Dorsolateral prefrontal cortex (tissue), 122 donors: ENCODE measurements at places on chromosomes 6 and 20.
A peak's percentile ranks its signal among the peaks of the same experiment; 100 is the strongest.

DNA sequence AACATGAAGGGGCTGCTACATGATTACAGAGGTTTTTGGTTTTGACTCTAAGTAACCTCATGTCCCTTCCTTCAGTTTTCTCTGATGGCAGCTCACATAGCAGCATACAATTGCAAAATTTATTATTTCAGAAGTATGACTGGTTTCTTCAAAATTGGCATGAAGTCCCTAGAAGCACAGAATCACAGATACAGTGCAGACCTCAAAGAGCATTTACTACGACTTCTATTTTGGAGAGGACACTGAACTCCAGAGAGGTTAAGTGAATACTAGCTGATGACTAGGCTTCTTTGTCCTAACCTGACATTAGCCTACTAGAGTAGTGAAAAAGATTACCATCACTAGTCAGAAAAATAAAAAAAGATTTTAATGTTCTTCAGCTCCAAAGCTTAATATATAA is 664.3 kb downstream of the RFPL4B start:
- DNase-seq = no peak

- DNase-seq = no peak
Measured at GRCh38 chr20:856361-856775, 22.9 kb downstream of the FAM110A start.

DNA sequence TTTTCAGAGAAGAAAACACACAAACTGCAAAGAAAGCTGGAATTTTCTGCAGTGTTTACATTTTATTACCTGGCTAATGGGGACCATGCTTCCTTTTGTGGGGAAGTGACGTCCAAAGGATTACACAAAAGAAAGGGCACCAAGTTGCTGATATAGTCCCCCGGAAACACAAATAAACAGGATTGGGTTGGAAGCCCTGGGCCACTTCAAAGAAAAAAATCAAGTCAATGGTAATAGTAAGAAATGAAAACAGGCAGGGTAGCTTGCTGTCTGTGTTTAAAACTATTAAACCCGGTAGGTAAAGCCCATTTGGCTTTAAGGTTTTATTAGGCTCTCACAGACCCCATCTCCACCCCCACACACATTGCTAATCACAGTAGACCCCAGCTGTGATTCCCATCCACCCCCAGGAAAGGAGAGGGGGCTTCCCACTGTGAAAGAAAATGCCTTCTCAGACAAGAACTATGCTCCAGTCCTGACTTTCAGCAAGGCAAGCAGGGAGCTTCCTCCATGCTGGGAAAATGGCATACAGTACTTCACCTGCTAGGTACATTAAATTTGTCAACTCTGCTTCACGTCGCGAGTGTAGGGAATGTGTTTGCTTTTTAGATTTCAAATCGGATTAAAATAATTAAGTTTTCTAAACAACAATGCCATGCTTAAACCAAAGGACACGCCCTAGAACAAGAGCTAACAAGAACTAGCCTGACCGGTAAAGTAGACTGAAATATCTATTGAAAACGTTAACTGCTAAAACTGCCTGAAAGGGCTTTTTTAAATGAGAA is 1.1 kb downstream of the PERP start:
- DNase-seq = no peak

DNA sequence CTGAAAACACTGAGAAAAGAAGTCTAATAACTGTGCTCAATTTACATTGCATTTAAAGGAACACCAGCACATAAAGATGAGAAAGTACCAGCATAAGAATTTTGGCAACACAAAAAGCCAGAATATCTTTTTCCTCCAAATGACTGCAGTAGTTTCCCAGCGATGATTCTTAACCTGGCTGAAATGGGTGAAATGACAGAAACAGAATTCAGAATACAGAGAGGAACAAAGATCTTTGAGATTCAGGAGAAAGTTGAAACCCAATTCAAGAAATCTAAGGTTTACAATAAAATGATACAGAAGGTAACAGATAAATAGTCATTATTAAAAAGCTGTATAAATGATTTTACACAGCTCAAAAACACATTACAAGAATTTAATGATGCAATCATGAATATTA is 197.0 kb upstream of the EYS start:
- DNase-seq = no peak

GRCh38 chr6:43886067-43886461 is 116.1 kb downstream of the VEGFA start:
- DNase-seq = no peak

DNA sequence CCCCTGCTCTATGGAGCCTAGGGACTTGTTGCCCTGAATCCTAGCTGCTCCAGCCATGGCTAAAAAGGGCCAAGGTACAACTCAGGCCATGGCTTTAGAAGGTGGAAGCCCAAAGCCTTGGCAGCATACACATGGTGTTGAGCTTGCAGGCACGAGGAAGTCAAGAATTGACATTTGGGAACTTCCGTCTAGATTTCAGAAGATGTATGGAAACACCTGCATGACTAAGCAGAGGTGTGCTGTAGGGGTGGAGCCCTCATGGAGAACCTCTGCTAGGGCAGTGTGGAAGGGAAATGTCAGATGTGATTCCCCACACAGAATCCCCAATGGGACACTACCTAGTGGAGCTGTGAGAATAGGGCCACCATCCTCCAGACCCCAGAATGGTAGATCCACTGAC is 95.1 kb upstream of the TMEM170B start:
- no peak for DNase-seq

DNA sequence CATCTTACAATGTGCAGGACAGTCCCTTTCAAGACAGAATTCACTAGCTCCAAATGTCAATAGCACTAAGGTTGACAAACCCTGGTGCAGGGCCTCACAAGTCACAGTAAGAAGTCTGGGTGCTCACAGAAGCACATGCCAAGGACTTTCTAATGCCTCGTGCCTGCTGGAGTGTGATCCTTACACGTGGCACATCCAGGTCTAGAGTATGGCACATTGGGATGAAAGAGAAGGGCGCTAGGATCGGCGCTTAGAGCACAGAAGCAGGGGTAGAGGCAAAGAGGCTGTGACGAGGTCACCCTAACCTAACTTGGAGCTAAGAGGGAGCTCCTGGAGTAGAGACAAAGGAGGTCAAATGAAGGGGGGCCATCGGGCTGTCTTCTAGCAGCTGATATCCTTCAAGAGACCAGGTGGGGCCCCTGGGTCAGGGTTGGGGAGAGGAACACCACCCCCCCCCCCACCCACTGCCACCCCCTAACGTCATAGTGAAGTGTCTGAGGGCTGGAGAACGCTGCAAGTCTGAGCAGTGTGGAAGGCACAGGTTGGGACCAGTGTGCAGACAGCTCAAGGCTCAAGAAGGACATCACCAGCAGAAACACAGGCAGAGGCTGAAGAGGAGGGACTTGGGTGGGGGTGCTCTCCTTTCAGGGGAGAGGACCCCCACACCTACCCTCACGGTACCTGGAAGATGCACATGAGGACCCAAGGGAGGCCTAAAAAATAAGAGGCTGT is 97.8 kb upstream of the MRPS10 start:
- DNase-seq = no peak

DNA sequence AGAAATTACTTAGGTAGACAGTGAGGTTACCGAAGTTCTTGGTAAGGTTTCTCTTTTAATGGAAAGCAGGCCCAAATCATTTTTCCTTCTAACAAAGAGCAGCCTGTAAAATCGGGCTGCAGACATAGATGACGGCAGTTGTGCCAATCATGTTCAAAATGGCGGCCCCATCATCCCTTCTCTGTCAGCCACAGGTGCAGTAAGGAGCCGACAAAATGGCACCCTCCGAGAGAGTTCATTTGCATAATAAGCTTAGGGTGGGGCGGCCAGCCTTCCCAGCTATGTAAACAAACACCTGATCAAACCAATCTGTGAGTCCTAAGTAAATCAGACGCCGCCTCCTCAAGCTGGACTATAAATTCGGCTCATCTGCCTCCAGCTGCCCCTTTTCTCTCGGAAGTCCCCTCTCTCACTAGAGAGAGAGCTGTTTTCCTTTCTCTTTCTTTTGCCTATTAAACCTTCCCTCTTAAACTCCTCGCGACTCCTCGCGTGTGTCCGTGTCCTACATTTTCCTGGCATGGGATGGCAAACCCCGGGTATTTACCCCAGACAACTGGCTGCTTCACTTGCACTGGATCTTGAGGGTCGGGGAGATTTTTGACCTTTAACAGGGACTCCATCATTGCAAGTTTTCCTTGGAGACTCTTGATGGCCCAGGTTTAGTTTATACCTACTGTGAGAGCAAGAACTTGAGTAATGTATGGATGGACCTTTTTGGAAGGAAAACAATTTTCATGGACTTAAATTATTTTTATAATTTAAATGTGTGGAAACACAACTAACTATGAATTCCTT is 8.9 kb upstream of the DDR1 start:
- DNase-seq = no peak

DNA sequence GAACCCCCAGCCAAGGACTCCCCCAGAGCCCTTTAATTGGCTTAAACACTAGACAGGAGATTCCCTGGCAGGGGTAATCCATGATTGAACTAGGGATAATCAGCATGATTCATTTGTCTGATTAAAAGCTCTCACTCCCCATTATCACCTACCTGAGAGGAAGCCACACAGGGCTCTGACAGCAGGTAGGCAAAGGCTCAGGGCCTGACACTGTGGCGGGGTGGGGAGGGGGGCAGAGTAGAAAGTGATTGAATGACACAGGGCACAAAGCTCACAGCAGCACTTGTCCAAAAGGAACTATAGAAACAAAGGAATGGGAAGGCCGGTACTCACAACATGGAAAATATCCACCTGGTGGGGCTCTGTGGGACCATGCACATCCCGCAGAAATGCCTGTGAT is 231.6 kb downstream of the MAFB start:
- DNase-seq = no peak

DNA sequence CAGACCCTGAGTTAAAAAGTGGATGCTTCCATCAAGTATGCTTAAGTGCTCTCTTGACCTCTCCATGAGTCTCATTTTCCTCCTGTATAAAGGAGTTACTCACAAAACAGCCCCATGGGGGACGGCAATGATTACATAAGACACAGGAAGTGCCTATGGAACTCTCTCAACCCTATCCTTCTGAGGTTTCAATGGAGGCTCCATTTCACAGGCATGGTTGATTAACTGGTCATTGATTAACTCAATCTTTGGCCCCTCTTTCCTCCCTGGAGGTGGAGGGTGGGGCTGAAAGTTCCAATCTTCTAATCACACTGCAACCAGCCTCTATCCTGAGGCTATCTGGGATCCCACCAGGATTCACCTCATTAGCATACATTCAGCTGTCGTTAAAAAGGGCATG is 29.3 kb downstream of the CST8 start:
- no peak for DNase-seq

DNA sequence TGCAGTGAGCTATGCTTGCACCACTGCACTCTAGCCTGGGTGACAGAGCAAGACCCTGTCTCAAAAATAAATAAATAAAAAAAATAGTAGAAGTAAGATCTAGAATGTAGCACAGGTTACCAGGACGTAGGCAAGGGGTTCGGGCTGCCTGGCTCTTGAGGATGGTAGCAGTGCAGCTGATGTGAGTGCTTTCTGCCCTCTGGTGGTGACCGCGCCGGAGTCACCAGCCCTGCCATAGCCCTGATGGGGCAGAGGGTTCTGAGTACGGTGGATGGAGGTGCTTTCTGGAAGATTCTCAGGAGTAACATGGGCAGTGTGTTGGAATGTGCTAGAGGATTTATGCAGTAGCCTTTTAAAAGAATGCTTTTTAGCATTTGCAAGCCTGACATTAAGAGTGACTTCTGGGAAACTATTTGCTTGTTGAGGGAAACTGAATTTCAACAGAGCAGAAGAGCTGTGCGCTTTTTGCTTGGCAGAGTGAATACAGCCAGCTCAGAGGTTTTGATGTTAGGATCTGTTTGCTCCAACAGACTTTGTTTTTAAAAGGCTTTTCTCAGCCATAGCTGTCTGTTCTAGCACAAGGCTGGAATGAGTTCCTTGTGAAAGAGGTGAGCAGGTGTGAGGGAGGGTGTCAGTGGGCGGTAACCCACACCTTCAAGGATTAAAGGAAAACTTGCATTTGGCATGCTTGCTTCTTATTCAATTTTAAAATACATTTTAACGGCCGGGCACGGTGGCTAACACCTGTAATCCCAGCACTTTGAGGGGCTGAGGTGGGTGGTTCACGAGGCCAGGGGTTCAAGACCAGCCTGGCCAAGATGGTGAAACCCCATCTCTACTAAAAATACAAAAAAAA is 65.9 kb downstream of the PTPN1 start:
- peak; percentile 75 for DNase-seq

DNA sequence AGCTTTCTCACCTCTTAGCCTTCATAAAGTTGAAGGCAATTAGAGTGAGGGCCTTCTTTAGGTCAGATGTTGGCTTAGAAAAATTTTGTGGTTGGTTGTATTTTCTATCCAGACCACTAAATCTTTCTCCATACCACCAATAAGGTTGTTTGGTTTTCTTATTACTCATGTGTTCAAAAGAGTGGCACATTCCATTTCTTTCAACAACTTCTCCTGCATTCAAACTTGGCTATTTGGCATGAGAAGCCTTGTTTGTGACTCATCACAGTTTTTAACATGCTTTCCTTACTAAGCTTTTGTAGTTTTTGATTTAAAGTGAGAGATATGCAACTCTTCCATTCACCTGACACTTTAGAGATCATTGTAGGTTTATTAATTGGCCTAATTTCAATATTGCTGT is 949.6 kb downstream of the TBC1D32 start:
- no peak for DNase-seq

- no peak for DNase-seq
Measured at GRCh38 chr6:56003616-56004015, 128.2 kb upstream of the BMP5 start.

DNA sequence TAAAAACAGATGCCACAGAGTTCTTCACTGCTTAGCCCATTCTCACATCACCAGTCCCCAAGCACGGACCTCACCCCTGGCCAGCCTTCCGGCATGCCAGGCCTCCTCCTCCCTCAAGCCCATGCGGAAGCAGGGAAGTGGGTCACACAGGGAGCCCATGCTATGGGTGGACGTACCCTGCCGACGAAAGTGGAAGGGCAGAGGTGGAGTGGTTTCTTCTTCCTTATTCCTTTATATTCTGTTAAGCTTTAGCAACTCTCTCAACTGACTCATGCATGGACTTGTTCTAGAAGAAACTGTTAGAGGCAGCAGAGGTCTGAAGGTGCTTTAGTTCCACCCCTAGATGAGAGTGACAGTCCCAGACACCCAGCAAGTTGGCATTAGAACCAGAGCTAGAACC is 118.6 kb downstream of the LY86 start:
- DNase-seq = no peak
